COR-L47 (cell line): ENCODE measurements at places on chromosomes 6 and 20.

DNA sequence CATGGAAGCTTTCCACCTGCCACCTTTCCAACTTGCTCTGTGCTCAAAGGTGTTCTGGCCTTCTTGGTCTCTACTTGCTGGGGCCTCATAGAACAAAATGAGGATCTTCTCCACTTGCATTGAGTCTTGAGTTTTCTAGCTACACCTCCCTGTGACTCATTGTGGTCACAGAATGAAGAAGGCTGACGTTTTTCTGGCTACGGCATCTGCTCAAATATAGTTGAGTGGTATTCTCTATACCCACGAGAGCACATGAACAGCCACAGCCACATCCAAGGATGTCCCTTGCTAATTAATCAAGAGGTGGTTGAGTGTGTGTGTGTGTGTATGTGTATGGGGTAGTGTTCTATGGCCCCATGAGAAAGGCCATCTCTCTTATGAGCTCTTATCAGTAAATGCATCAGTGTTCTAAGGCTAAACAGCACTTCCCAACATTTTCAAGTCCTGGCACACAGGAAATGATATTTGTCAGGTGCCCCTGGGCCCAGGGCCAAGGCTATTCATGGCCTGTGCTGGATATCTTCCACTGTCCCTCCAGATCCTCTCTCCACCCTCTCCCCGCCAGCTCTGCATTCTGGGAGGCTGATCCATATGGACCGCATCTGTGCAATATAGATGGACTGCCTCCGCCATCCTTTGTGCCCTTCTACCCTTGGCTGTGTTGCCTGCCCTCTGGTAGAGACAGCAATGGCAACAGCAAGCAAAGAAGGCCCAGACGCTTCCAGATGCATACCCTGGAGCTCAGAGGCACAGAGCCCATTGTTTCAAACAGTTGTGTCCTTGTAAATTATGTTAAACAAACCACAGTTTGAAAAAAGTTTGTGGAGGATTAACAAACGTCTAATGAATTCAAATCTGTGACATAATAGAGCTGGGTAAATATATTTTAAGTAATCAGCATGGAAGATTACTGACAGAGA, 150.2 kb downstream of the LRFN2 start:
- DNase-seq, result no peak

GRCh38 chr6:34213772-34214171, 22.9 kb upstream of the HMGA1 start:
- no peak for DNase-seq

DNA sequence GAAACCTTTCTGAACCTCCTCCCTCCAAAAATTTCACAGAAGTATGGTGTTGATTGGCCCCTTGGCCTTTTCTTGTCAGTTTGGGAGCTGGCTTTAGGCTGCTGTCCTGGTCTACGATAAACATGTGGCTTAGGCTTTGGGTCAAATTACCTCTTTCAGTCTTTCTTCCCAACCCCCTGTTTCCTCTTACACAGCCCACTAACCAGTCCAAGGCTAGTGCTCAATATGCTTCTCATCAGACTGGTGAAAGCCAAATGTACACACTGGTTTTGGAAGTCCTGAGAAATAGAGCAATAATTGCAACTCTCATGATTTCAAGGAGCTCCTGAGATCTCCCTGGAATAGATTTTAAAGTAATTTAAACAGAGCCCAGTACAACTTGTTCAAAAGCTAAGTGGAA, 933.7 kb upstream of the GJE1 start:
- DNase-seq, result no peak

GRCh38 chr6:70725817-70726415, 58.2 kb downstream of the SMAP1 start:
- no peak for DNase-seq
